Activated CD8-positive, alpha-beta T cell treated with anti-CD3 and anti-CD28 coated beads, Interleukin-2, amount 10 ng/mL, durations not matched to agents 7 days and 5 days (primary cell): ENCODE measurements at places on chromosomes 1 and 21. TPM values are rescaled to one million over a fixed set of nuclear protein-coding genes. Genes with fewer than 3 reads are reported as not detected.

Gene KCNQ4
- total RNA-seq: 0.87 TPM

Gene LRRC7
- 0.16 TPM for total RNA-seq

DNA sequence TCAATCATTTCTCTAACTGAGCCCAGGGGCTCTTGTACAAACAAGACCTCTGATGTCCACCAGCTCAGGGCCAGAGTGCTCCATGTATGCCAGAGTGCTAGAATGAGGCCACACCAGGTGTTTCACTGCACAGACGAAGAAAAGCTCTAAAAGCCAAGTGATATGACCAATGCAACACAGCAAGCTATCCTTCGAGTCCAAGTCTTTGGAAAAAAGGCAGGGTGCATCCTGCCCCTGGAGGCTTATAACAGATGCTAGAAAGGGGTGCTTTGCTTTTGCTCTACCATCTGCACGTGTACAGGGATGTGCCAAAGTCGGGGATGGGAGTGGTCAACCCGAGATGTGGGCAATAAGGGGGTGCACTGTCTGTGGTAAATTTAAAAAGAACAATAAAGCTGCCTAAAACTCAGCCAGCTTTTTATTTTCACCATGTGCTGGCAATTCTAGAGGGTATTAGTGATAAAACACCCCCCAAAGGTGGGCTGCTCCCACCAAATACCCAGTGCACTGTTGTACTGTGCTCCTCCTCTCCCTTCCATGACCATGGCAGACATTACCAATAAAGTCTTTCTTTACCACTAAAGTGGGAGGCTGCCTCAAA, 32.1 kb downstream of the SMIM12 start:
- DNase-seq: no peak

DNA sequence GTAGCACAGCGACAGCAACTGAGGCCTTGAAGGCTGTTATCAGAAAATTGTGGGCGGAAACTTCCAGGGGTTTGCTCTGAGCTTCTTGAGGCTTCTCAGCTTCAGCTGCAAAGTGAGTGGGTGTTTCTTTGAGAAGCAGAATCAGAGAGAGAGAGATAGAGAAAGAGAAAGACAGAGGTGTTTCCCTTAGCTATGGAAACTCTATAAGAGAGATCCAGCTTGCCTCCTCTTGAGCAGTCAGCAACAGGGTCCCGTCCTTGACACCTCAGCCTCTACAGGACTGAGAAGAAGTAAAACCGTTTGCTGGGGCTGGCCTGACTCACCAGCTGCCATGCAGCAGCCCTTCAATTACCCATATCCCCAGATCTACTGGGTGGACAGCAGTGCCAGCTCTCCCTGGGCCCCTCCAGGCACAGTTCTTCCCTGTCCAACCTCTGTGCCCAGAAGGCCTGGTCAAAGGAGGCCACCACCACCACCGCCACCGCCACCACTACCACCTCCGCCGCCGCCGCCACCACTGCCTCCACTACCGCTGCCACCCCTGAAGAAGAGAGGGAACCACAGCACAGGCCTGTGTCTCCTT, at the start of gene FASLG:
FASLG (plus strand) TSS at position 233 of the 583 bp plus-strand sequence; CDS start at position 332, 99 bp downstream.
- DNase-seq: peak; percentile 70

DNA sequence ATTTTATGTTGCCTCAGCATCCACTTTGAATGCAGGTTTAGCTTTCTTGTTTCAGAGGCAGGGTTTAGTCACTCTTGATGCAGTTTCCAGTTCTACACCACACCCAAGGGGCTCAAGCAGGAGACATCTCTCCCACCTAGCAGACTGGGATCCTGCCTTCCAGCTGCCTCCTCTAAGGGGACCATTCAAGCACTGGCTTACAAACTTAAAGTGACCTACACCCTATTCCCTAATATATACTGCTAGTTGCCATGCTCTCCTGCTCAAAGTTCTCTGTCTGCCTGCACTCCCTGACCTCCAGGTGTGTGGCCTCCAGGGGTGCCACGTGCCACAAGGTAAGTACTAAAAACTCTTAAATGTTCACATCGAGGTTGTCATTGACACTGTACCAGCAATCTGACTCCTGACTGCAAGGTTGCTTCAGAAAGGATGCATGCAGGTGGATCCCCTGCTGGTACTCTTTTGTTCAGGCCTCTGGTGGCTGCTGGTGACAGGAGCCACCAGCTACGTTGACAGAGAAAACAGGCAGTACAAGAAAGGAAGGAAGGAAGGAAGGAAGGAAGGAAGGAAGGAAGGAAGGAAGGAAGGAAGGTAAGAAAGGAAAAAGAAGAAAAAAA, 185.9 kb downstream of the COQ8A start:
- no peak for DNase-seq

GRCh38 chr1:64242895-64243756, 39.7 kb downstream of the UBE2U start:
- no peak for DNase-seq

DNA sequence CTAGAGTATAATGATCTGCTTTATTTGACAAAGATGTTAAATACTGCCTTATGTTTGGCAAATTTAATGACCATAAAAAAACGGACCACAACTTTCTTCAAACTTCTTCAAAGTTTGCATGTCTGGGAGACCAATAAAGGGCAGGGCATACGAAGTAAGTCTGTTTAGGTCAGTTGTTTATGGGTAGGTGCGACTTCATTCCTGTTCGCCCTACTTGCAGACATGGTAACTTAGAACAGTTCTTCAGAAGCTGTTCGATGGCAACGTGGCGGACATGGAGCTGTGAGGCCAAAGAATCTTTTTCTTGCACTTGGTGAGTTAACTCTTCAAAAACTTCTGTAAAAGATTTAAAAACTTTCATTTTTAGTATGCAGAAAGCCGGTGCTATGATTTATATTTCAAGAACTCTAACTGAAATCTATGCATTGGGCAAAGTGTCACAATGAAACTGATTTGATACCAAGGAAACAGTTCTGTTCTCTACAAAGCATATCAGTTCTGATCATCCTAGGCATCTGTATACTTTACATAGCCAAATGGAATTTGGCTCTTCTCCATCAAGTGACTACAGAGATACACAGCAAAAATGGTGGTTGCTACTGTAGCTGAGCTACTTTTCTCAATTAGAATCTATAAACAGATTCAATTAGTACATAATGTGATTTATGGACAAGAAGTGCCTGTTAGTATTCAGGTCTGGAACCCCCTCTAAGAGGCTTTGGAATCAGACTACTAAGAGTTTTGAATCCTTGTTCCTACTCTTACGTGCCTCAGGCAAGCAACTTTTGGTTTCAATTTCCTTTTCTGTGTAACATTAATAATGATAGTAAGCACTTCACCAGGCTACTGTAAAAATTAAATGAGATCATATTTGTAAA, 25.7 kb downstream of the C21orf91 start:
- DNase-seq: no peak

DNA sequence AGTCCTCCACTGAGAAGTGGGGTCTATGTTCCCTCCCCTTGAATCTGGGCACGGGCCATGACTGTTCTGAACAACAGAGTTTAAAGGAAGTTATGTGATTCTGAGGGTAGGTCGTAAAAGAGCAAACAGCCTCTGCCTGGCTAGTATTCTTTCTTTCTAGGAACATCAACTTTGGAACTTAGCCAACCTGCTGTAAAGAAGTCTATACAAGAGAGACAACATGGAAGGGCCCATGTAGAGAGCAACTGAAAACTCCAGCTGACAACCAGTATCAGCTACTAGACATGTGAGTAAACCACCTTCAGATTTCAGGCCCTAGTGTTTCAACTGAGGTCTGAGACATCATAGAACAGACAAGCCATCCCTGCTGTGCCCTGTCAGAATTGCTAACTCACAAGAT, 7.5 kb downstream of the SELENOF start:
- no peak for DNase-seq

DNA sequence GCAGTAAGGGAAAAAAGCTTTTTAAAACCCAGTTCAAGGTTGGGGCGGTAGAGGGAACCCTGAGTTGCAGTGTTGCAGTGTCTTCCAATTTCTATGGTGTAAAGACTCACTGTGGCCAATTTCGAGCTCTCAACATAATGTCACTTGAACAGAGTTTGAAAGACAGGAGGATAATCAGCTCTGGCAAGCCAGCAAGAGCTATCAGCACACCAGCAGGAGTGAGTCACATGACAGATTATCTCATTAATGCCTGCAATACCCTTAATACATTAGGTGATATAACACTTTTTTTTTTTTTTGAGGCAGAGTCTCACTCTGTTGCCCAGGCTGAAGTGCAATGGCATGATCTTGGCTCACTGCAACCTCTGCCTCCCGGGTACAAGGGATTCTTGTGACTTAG, 22.8 kb downstream of the SLC9C2 start:
- no peak for DNase-seq

DNA sequence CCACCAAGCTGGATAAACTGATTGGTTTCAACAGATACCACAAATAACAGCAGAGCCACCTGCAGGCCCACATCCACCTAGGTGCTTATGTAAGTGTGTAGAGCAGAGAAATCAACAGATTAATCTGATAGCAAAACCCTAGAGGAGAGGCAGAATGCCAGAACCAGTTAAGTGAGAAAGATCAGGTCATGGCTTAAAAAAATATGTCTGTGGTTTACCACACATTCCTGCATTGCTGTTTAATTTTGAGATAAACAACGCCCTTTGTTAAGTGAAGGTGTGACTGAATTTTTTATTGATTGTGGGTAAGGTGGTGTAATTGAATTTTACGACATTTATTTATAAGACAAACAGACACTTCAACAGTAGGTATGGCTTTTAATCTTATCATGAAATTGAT, 21.2 kb downstream of the CRNN start:
- no peak for DNase-seq
